Kasumi-1 (cell line): ENCODE measurements at places on chromosomes 12 and 14.
A peak's percentile ranks its signal among the peaks of the same experiment; 100 is the strongest.

DNA sequence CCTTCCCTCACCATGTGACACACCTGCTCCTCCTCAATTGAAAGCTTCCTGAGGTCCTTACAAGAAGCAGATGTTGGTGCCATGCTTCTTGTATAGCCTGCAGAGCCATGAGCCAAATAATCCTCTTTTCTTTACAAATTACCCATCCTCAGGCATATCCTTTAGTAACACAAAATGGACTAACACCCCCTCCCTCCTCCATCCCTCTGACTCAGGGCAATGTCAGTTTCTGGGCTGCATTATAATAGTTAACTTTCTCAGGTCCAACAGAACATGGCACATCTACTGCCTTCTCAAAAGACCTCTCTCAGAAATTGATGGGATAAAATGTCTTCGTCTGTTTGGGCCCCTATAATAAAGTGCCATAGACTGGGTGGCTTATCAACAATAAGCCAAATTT, 287.0 kb downstream of the DPF3 start:
- no peak for DNase-seq

DNA sequence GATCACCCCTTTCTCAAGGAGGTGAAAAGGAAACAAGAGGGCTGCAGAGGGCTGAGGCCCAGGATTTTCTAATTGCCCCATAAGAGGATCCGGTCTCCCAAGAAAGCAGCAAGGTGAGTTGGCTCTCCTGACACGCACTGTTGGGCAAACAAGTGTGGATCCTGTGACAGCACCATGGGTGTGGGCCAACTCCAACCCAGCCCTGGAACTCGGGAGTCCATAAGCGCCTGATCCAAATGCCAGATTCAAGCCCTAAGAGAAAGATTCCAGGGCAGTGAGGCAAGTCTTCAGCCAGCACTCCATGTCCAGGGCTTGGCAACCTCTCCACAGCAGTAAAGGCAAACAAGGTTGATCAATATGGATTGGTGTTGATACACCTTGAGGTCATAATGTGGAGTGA, 33.1 kb downstream of the KCNA5 start:
- DNase-seq: no peak

DNA sequence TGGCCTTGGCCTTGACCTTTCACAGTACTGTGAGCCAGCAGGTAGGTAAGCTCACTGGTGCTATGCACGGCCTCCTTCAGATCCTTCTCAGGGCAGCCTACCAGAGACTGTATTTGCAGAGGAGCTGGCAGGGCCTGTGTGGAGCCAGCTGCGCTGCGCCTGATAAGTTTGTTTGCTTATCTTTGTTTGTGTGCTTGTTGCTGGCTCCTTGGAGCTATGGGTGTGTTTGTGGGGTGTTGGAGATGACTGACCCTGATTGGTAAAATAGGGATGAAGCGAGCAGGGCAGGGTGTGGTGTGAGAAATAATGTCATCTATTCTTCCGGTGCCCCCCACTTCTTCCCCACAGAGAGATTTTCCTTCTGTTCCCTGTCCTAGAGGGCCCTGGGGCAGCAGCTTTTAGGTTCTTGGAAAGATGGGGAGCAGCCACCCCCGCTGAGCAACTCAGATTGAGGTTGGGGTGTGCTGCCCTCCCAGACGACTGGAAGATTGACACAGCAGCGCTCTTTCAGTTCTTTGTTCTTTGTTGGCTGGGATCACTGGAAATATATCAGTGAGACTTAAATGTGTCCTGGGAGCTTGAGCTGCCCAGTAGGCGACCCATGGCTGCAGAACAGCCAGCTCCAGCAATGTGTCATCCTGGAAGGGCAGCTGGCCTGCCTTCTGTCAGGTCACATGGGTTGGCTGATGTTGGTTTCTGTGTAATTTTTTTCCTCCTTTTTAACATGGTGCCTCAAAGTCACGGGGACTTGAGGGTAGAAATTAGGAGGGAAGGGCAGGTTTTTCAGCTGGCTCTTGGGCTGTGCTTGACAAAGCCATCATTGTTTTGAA, 19.6 kb downstream of the MLXIP start:
- DNase-seq: no peak

GRCh38 chr14:94244182-94244581, 48.9 kb downstream of the SERPINA10 start:
- no peak for DNase-seq

DNA sequence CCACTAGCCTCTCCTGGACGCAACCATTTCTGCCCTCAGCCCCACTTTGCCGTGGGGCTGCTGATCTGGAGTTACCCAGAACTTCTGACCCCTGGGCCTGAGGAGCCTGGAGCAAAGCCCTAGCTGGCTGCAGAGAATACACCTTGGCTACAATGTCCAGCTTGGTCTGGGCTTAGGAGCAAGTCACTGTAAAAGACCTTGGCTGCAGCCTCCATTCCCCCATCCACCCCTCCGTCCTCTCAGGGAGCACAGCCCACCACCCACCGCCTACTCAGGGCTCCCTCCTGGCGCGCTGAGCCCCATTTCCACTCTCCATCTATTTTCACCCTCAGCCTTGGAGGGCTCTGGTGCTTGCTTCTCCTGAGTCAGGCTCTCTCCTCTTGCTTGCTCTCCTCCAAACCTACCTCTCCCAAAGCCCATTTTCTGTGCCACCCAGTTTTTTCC, 42.9 kb downstream of the ERH start:
- no peak for DNase-seq

DNA sequence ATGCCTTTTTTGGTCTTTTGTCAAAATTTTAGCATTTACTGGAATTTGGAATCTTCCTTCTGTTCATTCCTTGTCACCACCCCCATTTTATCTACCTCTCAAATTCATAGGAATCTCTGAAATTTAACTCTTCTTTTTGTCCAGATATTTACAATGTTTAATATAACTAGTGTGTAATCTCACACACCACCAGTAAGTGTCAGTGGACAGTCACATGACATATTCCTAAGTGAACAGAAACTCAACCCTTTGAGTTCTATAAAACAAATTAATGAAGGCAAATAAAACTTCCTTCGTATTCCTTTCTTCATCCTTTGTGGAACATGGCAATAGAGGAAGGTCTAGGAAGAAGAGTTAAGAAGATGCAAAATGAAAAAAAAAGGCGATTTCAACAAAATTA, 26.6 kb downstream of the ATF7 start:
- DNase-seq: no peak

- DNase-seq: no peak
Observed at GRCh38 chr12:761256-761655, 8.9 kb downstream of the WNK1 start.

GRCh38 chr12:59067083-59067482, 146.8 kb upstream of the LRIG3 start:
- no peak for DNase-seq

DNA sequence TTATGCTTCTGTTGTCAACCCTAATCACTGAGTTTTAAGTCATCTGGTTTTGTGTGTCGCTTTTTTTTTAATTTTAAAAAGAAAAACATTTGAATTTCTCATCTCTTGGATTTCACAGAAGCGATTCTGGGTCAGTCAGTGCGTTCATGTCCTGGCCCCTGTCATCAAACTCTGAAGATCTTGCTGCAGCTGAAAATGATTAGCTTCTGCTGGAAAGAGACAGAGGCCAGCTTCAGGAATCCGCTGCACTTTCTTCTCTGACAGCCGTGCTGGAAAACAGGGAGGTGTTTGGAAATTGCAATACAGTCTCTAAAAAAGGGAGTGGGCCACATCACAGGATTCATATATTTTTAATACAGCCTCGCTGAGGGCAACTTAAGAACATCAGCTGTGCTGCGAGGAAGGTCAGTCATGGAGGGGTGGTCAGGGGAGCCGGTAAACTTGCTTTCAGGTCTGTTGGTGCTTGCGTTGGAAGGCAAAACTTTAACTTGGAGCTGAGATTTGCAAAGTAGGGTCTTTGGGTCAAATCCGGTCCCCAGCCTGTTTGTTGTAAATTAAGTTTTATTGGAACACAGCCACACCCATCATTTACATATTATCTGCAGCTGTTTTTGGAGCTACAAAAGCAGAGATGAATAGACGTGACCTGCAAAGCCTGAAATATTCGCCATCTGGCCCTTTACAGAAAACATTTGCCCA, 190.8 kb downstream of the AACS start:
- DNase-seq: no peak

DNA sequence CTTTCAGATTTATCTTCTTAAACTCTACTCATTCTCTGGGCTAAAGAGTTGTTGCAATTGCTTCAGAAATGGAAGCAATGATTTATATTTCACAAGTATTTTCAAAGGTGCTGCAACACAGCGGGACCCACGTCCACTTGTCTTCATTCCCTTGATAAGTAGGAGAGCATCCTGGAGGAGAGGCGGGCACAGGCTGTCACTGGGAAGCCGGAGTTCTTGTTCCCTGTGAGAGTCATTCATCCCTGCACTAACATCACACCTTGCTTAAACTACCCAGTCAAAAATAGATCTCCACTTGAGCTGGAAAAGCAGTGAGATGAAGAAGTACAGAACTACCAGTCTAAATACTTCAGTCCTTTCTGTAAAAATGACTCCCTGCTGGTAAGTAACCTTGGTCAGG, 160.5 kb upstream of the RASSF8 start:
- DNase-seq: no peak

DNA sequence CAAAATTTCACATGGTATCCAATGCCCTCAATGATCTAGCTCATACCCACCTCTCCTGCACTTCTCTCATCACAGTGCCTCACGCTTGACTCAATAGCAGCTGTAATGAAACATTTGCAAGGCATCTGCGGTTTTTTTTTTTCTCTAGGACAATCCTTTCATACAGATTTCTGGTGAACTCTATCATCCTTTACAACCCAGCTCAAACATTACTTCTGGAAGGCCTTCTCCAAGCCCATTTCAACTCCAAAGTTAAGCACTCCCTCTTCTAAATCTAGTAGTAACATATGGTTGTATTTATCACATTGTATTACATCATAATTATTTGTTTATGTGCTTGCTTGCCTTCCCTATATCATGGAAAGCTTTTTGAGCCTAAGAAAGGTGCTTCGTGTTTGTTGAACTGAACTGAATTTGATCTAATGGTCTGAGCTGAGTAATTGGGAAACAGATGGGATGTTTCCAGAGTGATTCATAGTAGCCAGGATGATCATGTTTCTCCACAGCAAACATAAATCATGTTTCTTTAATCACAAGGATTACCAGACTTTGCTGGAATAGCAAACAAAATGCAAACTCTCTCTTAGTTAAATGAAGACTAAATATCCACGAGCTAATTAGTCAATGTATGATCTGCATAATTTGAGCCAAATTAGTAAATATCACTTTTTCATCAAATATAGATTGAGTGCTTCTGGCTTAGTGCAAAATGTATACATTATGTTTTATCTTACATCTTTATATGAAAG, 14.3 kb downstream of the CFL2 start:
- DNase-seq: no peak

GRCh38 chr12:132196038-132196872, 52.0 kb downstream of the NOC4L start:
- no peak for DNase-seq

- no peak for DNase-seq
Observed at GRCh38 chr14:24941719-24942118, 108.2 kb downstream of the STXBP6 start.

DNA sequence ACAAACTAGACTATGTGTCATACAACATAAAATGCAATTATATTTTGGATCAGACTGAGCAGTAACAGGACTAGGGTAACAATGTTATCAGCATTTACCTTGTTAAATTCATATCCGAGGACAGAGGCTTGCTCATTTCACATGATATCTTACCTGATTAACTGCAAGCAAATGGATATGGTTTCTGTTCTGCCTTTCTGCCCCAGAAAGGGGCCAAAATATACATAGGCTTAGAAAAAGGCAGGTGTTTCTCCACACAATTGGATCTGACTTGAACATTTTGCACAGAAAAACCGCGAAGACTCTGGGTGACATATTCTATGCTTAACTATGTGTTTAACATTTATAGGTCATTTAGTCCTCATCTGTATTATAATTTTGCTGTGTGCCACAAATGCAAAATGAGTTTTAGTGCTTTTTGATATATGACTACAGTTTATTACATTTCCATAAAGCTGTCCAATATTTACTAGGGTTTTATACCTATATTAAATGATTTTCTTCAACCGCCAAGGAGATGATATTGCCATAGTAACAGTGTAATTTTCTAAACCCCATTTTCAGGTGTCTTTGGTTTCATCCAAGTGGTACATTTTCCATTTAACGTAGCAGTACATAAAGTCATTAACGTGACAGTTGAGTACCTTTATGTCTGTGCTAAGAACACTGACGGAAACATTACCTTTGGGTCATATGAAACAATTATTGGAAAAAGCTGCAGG, 249.3 kb upstream of the KRR1 start:
- DNase-seq: no peak

DNA sequence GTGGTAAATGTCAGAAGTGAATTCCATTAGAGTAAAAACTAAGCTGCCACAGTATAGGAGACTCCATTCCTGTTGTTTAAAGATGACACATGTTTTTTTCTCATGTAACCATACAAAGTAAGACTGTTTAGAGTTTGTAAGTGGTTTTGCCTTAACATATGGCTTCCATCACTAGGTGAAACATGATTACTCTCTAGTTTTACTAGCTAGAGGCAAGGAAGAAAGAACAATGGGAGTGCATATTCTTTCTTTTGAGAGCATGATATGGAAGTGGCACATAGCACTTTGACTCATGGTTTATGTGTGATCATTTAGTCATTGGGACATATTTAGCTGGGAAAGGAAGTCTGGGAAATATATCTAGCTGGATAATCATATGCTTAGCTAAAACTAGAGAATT, 7.7 kb downstream of the ATF7IP start:
- DNase-seq: no peak

- DNase-seq: peak; percentile 65
Observed at GRCh38 chr12:26987634-26988424, 26.4 kb downstream of the TM7SF3 start.

DNA sequence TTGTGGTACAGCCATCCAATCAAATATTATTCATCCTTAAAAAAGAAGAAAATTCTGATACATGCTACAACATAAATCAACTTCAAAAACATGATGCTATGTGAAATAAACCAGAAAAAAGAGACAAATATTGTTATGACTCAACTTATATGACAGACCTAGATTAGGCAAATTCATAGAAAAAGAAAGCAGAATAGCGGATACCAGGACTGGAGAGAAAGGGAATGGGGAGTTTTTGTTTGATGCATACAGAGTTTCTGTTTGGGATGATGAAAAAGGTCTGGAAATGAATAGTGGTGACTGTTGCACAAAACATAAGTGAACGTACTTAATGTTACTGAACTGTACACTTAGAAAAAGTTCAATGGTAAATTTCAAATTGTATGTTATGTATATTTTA, 82.3 kb downstream of the SPPL3 start:
- DNase-seq: no peak

- peak; percentile 80 for DNase-seq
Observed at GRCh38 chr14:73472185-73473114, 14.1 kb upstream of the NUMB start.

DNA sequence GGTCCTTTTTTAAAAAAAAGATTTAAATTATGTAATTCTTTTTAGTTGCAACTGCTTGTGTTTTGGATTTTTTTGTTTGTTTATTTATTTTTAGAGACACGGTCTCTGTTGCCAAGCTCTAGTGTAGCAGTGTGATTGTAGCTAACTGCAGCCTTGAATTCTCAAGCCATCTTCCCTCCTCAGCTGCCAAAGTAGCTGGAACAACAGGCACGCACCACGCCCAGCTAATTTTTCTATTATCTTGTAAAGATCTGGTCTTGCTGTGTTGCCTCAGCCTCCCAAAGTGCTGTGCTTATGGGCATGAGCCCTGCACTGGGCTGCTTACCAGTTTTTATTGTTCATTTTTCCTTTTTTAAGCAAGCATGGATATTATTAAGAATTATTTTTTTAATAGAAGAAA, 10.6 kb upstream of the ART4 start:
- DNase-seq: no peak
